Dermis microvascular lymphatic vessel endothelial cell (primary cell): ENCODE measurements at places on chromosomes 2 and 18. TPM values are rescaled to one million over a fixed set of nuclear protein-coding genes. Genes with fewer than 3 reads are reported as not detected.

GRCh38 chr2:23489471-23490322, 104.7 kb downstream of the KLHL29 start:
- DNase-seq = no peak

GRCh38 chr2:195509551-195509950, 147.5 kb upstream of the SLC39A10 start:
- no peak for DNase-seq

GRCh38 chr2:8281950-8282857, 399.7 kb upstream of the ID2 start:
- no peak for DNase-seq

GRCh38 chr2:100067784-100068183, 74.6 kb downstream of the AFF3 start:
- no peak for DNase-seq

DNA sequence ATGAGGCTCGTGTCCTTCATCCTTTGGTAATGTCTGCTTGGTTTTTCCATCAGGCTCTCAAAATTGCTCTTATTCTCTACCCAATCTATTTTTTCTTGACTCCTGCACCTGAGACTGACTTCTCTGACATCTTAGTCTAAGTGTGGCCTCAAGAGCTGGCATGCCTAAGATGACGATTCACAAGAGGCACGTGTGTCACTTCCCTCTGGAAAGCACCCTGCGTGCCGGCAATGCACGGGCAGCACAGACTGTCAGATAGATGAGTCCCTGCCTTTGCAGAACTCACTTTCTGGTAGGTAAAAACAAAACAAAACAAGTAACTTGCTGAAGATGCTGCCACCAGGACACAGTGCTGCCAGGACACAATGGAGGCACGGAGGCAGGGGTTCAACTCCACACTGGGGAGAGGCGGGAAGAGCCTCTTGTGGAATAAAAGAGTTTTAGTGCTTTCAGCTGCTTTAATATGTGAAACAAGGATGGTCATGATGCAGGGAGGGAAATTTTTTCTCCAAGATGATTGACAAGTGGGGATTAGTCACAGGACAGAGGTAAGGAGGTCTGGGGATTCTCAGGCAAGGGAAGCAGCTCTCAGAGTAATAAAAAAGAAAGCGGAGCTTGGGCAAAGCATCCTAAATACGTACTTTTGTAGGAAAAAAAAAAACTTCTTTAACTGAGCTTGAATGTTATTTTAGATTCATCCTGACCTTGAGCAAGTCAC, 27.3 kb downstream of the CYB5A start:
- no peak for DNase-seq

- no peak for DNase-seq
Measured at GRCh38 chr2:150369862-150370261, 117.6 kb downstream of the RND3 start.

DNA sequence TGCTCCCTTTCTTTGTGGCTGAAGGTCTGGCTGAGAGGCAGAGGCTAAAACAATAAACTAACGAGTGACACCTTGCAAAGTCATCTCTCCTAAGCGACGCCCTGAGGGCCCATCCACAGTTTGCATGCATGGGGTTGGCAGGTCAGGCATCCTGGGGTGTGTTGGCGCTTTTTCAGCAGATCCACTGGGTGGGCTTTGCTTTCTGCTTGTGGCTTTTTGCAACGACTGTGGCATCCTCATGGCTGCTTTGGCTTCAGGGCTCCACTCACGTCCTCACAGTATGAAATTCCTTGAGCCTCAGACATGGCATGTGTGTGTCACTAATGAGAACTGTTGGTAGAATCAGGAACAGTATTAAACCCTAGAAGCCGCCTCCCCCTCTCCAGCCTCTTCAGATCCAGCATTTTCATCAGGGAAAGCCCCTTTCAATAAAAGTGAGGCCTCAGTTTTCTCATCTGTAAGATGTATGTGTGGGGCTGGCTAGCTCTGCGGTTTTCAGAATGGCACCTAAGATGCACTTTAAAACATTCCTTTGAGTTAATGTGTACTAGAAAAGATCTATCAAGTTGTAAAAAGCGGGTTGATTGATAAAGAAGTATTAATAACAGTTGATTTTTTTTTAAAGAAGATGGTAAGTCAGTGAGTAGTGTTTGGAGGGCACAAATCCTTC, 72.5 kb downstream of the SH3BP4 start:
- no peak for DNase-seq

- DNase-seq = no peak
Measured at GRCh38 chr2:229044581-229044980, 226.5 kb downstream of the PID1 start.

DNA sequence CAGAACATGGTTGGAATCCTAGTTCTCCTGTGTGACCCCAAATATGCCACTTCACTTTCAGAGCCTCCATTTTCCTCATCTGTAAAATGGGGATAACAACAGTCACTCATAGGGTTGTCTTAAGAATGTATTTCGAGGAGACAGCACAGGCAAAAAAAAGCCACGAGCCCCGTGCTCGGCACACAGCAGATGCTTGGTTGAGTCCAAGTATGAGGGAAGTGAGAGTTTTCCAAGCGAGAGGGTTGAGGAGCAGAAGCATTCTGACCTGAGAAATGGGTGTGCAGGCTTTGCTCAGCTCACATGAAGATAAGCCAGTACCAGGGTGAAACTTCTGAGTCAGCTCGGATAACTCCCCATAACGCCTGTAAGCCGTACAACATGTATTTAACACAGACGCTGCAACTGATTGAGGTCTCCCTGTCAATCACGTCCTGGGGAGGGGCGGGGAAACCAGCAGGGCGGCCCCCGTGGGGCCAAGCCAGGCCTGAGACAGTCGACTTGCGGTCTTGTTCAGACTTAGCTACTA, 23.0 kb upstream of the ODC1 start:
- no peak for DNase-seq

DNA sequence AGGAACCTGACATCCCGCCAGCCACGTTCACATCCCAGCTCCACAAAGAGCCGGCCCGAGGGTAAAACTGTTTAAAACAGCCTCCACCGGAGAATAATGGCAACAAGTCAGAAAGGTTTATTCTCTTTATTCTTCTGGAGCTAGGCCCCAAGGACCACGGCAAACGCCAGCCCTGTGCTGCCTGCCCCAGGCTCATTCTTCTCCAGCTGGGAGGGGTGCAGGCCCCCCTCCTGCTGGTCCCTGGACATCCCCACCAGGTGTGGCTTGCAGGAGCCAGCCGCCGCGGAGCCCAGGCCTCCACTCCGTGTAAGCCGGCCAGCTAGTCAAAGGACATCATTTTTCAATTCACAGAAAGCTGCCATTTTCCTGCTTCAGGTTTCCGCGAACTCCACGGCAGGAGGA, 65.8 kb upstream of the SALL3 start:
- DNase-seq = no peak

- DNase-seq = no peak
Measured at GRCh38 chr18:52657043-52657805, 317.2 kb downstream of the DCC start.

GRCh38 chr2:28469304-28469703, 26.6 kb upstream of the PLB1 start:
- no peak for DNase-seq

DNA sequence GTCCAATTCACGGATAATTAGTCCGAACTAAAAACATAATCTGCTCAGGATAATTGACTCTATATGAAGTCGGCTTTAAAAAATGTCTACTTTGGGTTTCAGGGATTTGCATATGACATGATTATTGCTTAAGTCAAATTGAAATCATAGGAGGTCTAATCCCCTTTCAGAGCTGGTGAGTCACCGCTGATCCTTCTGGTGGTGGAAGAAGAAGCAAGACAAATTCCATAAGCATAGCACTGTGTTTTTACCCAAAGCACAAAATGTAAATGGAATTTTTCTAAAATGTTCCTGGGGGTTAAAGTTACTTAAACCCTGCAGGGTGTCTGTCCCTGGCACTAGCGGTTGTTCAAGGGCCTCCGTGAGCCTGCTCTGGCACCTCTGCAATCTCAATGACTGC, 460.2 kb downstream of the LRATD1 start:
- DNase-seq = no peak

DNA sequence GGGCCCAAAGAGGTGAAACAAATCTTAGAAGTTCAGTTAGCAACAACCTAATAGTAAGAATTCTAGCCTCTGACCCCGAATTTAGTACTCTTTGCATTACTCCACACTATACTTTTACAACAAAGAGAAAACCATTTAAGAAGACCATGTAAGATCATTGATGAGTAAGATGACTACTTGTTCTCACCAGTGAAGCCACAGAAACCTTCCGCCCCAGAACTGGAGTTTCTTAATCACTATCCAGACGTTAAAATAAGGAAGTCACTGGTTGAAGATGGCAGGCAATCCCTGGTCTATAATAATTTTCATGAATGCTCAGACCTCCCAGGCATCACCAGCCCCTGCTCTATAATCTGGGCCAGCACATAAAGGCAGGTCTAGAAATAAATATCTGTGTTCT, 95.0 kb downstream of the TMEM163 start:
- DNase-seq = no peak

- no peak for DNase-seq
Measured at GRCh38 chr2:143157001-143157400, 27.8 kb downstream of the ARHGAP15 start.

DNA sequence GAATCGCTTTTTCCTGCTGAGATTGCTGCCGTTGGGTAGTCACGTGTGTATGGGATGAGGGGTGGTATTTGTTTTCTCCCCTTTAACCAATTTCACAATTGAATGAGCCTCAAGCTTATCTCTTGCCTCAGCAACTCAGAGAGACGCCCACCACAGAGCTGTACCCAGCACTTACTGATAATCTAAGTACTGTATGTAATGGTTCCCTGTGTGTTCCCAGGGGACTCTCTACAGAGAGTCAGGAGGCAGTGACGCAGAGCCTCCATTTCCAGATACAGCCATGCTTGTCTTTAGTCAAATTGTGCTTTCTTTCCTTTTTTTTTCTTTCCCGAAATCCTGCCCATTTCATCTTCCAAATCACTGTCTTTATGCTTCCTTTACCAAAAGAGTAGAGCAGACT, 1102.1 kb upstream of the KLHL29 start:
- DNase-seq = no peak

DNA sequence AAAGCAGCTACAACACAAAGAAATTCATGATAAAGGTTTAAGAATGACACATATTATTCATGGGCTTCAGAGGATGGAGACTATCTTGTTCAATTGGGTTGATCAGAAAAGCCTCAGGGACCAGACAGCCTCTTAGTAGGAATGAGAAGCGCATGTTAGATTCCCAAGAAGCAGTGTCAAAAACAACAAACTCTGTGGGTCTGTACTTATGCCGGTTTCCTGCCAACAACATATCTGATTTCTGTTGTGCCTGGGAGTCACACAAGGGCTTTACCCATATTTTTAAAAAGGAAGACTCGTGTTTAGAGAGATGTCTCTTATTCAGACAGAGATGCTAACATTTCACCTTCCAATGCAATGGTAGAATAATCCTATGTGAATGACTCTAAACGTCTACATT, 2180.6 kb upstream of the CELF4 start:
- no peak for DNase-seq

GRCh38 chr2:96554293-96555145, 18.0 kb downstream of the ARID5A start:
- DNase-seq = no peak

The SNX17 gene
- total RNA-seq = 109 and 164 TPM in 2 replicates

The SCG2 gene
- not detected in 2 replicates for total RNA-seq

The COL4A3 gene
- total RNA-seq = not detected in 2 replicates

The EIF2AK3 gene
- 10.8 and 12.4 TPM in 2 replicates for total RNA-seq

The NOSTRIN gene
- 2.5 and 2.8 TPM in 2 replicates for total RNA-seq
